HL-60 (cell line): ENCODE measurements at places on chromosomes 7 and 10.

DNA sequence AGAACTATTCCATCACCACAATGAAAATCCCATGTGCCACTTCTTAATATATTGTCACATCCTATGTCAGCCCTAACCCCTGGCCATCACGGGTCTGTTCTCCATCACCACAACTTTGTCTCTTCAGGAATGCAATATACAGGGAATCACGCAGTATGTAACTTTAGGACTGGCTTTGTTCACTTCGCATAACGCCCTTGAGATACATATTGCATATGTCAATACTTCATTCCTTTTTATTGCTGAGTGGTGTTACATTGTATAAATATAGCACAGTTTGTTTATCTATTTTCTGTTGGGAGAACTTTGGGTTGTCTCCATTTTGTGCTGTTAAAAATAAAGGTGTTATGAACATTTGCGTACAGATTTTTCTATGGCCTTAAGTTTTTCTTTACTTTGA is 195.4 kb upstream of the ZMIZ1 start:
- no peak for DNase-seq

GRCh38 chr10:124647421-124648130 is 96.6 kb downstream of the FAM53B start:
- peak; percentile 96 for DNase-seq

- peak; percentile 39 for DNase-seq
Observed at GRCh38 chr10:23780331-23780730, 341.5 kb downstream of the OTUD1 start.

GRCh38 chr10:53453196-53453595 is 680.6 kb upstream of the MBL2 start:
- DNase-seq = no peak
